ENCODE measurements at places on chromosomes 3 and 15.
A peak's percentile ranks its signal among the peaks of the same experiment; 100 is the strongest.

DNA sequence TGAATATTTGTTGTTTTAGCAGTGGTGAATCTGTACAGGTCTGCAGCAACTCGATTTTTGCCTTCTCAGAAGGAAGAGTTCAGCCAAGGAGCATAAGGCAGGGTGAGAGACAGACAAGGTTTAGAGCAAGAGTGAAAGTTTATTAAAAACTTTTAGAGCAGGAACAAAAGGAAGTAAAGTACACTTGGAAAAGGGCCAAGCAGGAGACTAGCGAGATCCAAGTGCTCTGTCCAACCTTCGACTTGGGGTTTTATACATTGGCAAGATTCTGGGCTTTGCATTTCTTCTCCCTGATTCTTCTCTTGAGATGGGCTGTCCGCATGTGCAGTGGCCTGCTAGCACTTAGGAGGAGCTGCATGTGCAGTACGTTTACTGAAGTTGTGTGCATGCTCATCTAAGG lies 46.7 kb upstream of the AADACL2 start:
- no peak for DNase-seq

- no peak for DNase-seq
Measured at GRCh38 chr15:83775738-83776137, 121.8 kb downstream of the ADAMTSL3 start.

DNA sequence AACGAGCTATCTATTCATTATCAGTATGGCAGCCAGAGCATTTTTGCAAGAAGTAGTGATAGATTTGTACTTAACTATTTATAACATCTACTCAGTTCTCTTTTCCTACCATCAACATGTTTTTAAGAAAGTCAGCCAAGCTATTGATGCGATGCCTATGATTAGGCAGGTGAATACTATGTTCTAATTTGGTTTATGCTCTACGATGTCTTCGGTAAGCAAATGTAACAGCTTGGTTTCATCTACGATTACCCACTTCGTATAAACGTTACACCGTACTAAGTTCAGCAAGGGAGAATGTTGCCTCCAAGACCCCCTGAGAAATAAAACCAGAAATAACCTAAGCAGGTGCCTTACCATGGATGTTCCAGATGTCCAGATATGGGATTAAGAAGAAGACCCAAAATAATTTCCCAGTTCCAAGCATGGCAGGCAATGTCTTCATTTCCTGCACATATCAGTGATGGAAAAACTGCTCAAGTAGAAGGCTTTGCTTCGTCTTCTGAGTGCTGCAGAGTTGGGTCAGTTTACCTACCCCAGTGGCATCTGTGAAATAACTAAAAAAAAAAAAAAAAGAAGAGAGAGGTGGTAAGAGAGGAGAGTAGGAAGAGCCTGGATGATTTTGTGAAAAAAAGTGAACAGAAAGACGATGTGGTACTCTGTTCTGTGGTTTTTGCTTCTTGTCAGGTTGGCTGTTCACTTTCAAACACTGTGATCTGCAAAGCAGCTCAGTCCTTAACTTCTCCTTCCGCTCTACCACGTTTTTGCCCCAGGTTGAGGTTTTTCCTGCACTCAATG lies at the start of gene BTLA:
Gene BTLA, minus strand, starts transcription at position 559 of the 798 bp plus-strand sequence. Its CDS starts 114 bp downstream, at position 445.
- DNase-seq: no peak

- no peak for DNase-seq
Measured at GRCh38 chr3:100003609-100004503, 110.4 kb downstream of the FILIP1L start.

DNA sequence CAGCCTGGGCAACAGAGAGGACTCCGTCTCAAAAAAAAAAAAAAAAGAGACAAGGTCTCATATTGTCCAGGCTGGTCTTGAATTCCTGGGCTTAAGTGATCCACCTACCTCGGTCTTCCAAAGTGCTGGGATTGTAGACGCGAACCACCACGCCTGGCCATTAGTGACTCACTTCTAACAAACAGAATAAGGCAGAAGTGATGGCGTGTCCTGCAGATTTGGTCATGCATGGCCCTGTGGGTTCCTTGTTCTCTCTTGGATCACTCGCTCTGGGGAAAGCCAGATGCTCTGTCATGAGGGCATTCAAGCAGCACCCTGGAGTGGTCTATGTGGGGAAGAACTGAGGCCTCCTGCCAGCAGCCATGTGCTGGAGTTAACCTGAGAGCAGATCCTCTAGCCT lies 27.4 kb upstream of the TJP1 start:
- no peak for DNase-seq

- no peak for DNase-seq
Measured at GRCh38 chr3:77040926-77041722, 1.2 kb downstream of the ROBO2 start.

GRCh38 chr3:51099794-51100535 lies 285.1 kb upstream of the MANF start:
- peak; percentile 15 for DNase-seq

DNA sequence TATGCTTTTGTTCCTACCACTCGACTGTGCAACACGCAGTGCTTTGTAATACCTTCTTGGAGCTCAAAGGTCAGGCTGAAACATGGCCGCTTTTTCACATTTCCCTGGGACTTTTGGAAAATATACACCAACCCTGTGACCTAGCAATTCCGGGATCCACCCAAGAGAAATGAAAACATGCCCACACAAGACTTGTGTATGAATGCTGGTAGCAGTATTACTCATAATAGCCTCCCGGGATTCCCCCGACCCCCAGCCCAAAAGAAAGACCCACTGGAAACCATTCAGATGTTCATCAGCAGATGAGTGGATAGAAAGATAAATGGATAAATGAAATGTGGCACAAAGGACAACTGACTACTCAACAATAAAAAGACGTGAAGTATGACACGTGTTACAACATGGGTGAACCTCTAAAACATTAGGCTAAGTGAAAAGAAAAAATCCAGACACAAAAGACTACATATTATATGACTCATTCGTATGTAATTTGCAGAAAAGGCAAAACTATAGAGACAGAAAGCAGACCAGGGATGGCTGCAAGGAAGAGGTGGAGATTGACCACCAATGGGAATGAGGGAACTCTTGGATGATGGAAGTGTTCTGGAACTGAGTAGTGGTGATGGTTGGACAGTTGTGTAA lies 104.1 kb downstream of the PGPEP1L start:
- no peak for DNase-seq

- DNase-seq: no peak
Measured at GRCh38 chr15:42151736-42152135, 4.7 kb downstream of the PLA2G4F start.

- no peak for DNase-seq
Measured at GRCh38 chr3:43695863-43696262, 5.1 kb downstream of the ABHD5 start.

GRCh38 chr15:35843498-35843897 lies 297.5 kb upstream of the DPH6 start:
- no peak for DNase-seq

GRCh38 chr3:44942202-44942921 lies 33.6 kb downstream of the ZDHHC3 start:
- DNase-seq: no peak

GRCh38 chr3:172125963-172126457 lies 86.6 kb downstream of the FNDC3B start:
- DNase-seq: no peak

DNA sequence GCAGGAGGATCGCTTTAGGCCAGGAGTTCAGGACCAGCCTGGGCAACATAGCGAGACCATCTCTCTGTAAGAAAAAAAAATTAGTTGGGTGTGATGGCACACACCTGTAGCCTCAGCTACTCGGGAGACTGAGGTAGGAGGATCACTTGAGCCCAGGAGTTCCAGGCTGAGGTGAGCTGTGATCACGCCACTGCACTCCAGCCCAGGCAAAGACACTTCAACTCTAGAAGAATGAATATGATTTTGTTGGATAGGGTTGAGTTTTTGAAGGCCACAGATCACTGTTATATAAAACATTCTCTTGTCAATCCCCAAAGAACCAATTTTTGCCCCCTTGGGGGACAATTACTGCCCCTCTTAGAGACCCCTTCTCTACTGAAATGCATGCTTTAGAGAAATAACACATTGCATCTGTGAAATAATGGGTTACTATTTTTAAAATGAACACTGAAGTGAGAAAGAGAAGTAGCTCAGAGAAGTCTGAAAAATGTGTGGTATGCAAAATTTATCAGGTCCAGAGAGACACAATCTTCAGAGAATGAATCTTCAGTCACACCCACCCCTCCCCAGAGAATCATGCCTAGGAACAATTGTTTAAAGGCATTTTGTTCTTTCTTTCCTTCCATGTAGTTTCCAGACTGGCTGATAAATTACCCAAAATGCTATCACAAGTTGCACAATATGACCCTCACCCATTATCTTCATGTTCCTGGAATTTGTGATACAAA lies 42.7 kb downstream of the METTL6 start:
- no peak for DNase-seq

GRCh38 chr3:12349895-12350811 lies 61.3 kb downstream of the PPARG start:
- DNase-seq: no peak

GRCh38 chr15:41812820-41813375 lies 15.0 kb upstream of the JMJD7 start:
- no peak for DNase-seq

DNA sequence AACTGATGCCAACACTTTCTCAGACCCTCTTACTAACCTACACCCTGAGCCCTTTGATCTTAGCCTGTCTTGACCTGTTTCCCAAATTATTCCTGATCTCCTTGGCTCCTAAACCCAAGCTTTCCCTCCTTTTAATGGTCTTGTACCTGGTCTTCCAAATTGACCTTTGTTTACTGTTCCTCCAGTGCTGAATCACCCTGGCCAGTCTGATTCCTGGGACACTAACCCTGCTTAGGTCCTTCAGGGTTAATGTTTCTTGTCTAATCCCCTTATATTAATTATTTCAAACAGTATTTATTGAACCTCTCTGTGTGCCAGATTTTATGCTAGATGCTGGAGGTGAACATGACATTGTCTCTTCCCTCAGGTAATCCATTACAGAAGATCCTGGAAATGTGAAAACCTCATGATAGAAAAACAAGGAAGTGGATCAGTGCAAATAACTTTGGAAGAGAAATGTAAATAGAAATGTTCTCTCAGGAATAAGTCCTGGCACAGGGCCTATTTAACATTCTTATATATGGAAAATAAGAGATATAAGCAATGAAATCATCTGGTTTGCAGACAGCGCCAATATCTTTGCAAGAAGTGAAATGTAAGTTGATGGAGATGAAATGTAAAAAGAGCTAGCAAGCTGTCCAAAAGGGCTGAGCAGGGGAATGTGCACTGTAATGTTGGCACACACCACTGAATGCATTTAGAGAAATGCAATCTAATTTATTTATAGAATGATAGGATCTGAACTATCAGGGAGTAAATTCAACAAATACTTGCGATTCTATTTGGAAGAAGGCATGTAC lies 20.7 kb downstream of the HGD start:
- DNase-seq: no peak

DNA sequence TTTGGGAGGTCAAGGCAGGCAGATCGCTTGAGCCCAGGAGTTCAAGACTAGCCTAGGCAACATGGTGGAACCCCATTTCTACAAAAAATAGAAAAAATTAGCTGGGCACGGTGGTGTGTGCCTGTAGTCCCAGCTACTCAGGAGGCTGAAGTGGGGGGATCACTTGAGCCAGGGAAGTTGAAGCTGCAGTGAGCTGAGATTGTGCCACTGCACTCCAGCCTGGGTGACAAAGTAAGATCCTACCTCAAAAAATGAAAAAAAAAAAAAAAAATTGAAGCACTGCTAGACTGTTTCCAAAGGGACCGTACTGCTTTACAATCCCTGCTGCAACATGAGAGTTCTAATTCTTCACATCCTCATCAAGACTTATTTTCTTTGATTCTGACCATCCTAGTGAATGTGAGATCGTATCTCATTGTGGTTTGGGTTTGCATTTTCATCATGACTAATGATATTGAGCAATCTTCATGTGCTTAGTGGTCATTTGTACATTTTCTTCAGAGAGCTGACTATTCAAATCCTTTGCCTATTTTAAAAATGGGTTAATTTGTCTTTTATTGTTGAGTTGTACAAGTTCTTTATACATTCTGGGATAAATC lies 10.8 kb downstream of the CMTM8 start:
- no peak for DNase-seq

DNA sequence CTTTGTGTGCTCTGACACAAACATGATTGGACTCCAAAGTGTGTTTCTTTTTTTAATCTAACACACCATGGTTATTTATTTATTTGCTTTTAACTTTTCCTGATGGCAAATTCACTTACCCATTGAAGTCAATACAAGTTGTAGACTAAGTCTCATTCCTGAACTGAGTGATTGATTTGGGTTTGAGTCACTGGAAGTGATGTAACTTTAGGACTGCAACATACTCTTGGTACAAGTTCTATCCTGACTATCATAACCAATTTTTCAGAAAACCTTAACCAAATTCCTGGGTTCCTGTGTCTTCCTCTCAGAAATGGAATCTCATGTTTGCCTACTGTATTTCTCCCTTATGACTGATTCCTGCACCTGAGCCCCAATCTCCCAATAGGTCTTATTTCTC lies 590.0 kb upstream of the ROBO1 start:
- no peak for DNase-seq

GRCh38 chr15:89937365-89938350 lies 24.9 kb upstream of the ARPIN start:
- no peak for DNase-seq

DNA sequence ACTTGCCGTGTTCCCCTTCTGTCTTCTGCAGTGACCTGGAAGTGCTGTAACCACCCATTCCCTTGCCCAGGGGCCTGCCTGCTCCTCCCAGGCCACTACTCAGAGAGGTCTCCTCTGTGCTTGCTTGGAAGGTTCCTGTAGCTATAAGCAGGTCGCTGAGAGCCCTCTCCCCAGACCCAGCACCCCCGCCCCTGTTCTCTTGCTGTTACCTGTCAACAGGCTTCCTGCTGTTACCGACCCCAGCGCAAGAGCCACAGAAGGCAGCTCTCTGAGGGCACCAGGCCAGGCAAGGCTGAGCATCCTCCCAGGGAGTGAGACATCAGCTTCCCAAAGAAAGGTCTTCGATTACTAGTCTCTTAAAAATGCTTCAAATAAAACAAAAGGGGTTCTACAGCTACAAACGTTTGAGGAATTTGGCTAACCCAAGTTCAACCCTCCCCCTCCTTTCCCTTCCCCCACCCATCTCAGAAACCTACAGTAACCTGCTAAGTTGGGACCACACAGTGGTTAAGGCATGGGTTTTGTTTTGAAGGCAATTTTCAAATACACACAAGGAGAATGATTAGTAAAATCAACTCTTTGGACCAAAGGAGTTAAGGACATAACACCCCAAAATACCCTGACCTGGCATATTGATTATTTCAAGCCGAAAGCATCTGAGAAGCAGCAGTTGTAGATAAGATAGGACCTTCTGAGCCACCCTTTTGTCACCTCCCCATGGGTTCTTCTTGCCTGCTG lies 74.9 kb upstream of the MFGE8 start:
- DNase-seq: no peak

GRCh38 chr15:42332331-42332730 lies 27.0 kb upstream of the CAPN3 start:
- DNase-seq: no peak

GRCh38 chr3:95134693-95135413 lies 1072.0 kb downstream of the NSUN3 start:
- DNase-seq: no peak

- DNase-seq: no peak
Measured at GRCh38 chr15:88378188-88378637, 89.0 kb downstream of the MRPL46 start.

GRCh38 chr3:126474498-126475412 lies 936 bp downstream of the ZXDC start:
- DNase-seq: no peak

- DNase-seq: no peak
Measured at GRCh38 chr3:182248349-182248880, 536.7 kb downstream of the SOX2 start.

- no peak for DNase-seq
Measured at GRCh38 chr3:9703736-9704346, at the start of gene CPNE9. TSS of gene CPNE9 (plus strand) at chr3:9703833. CDS start at chr3:9703997, 164 bp downstream.
